Posterior vena cava (tissue), 2 donors: ENCODE measurements at places on chromosomes 2 and 18. TPM values are rescaled to one million over a fixed set of nuclear protein-coding genes. Genes with fewer than 3 reads are reported as not detected.

The PMAIP1 gene
- total RNA-seq = not detected

DNA sequence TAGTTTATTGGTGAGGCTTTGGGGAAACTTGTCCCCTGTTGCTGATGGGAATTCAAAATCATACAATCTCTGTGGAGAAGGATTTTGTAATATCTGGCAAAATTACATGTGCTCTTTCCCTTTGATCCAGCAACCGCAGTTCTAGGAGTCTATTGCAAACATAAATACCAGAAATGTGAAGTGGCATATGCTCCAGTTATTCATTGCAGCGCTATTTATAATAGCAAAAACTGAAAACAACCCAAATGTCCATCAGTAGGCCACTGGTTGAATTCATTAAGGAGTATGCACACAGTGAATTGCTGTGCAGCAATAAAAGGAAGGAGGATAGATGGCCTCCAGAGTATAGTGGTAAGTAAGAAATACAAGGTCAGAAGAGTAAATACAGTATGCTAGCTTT is 76.5 kb downstream of the HNRNPLL start:
- DNase-seq = no peak

DNA sequence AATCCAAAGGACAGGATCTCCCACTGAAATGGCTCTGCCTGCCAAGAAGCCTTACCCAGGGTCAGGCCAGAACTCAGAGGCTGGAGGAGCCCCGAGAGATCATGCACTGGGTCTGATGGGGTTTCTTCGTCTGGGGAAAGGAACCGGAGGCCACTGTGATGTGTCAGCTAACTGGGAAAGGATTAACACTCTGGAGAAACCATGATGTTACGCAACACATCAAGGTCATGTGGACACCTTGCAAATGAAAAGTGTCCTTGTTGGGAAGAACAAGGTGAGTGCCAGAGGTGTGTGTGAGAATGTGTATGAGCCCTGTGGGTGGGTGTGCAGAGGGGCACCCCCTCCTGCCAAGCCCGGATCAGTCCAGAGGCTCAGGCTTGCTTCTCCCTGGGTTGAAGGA is 86.9 kb downstream of the CRACDL start:
- DNase-seq = no peak

- DNase-seq = no peak
These were observed 240.2 kb upstream of the SLC14A2 start for GRCh38 chr18:45374878-45375630.

DNA sequence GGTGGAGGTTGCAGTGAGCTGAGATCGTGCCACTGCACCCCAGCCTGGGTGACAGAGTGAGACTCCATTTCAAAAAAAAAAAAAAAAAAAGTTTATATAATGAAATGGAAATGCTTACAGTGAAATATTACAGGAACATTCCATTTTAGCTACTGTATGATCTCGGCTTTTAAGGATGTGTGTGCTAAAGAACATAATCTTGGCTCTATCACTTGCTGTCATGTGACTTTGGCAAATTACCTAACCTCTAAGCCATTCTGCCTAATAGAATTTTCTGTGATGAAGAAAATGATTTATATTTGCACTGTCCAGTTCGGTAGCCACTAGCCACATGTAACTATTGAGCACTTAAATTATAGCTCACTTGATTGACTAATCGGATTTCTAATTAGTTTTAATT is 36.3 kb downstream of the SMAD4 start:
- no peak for DNase-seq

The OSR1 gene
- total RNA-seq = 78.3 TPM

DNA sequence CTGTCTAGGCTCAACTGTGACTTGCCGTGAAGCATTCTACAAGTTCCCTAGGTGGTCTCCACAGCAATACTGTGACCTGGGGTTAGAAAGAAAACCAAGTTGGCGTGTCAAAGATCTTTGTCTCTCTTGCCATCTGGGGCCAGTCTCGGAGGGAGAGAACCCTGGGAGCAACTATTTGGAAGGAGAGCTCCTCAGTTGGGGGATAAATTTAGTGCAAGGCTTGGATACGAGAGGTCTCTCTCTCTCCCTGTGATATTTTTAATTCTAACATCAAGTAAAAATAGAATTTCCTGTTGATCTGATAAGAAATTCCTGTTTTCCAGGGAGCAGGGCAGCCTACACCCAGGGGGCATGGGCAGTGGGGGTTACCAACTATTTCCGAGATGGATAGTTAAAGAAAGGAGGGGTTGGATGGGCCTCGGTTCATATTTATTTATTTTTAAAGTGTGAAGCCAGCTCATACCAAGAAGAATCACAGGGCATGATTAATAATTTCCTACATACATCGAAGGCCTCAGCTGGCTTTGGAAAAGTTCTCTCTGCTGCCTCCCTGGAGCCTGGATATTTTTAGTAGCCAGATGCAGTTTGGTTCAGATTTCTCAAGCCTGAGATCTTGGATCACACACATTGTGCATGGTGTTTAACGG is 62.8 kb downstream of the EHD3 start:
- no peak for DNase-seq

The IL36A gene
- not detected for total RNA-seq

The SP110 gene
- total RNA-seq = 21.3 TPM

DNA sequence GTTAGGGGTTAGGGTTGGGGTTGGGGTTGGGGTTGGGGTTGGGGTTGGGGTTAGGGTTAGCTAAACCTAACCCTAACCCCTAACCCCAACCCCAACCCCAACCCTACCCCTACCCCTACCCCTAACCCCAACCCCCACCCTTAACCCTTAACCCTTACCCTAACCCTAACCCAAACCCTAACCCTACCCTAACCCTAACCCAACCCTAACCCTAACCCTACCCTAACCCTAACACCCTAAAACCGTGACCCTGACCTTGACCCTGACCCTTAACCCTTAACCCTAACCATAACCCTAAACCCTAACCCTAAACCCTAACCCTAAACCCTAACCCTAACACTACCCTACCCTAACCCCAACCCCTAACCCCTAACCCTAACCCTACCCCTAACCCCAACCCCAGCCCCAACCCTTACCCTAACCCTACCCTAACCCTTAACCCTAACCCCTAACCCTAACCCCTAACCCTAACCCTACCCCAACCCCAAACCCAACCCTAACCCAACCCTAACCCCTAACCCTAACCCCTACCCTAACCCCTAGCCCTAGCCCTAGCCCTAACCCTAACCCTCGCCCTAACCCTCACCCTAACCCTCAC is 24.1 kb upstream of the RABL2A start:
- DNase-seq = no peak

- peak; percentile 36 for DNase-seq
These were observed 293.0 kb upstream of the HS6ST1 start for GRCh38 chr2:128611421-128612320.

GRCh38 chr2:196801674-196802261 is 2.3 kb upstream of the GTF3C3 start:
- no peak for DNase-seq

The ABCG8 gene
- total RNA-seq = not detected

DNA sequence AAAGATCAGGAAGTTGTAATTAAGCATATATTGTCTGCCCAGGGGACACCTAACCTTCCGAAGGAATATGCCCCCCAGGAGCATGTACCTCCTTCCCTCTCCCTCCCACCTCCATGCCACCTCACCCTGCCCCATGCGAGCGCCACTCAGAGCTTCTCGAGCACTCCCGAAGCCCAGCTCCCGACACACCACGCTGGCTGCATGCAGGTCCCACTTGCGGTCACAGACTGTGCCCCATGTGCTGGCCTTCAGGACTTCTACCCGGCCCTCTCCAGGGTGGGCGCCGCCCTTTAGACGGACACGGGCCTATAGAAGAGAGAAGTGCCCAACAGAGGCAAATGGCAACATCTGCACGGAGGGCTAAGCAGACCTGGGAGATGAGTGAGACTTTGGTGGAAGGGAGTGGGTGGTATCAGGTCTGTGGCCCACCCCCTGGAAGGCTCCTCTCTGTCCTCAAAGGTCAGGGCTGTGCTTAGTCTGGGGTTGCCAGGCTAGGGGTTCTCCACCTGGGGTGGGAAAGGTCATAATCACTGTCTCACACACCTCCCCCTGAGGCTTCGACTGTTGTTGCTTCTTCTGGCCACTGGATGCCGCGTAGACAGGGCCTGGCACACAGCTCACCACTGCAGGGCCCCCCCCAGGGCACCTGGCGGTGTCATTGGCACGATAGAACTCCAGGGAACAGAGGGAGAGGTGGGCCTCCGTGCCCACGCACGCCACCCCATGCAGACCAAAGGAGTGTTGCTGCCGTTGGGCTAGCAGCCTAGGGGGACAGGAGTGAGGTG is 6.6 kb downstream of the HTRA2 start:
- no peak for DNase-seq

DNA sequence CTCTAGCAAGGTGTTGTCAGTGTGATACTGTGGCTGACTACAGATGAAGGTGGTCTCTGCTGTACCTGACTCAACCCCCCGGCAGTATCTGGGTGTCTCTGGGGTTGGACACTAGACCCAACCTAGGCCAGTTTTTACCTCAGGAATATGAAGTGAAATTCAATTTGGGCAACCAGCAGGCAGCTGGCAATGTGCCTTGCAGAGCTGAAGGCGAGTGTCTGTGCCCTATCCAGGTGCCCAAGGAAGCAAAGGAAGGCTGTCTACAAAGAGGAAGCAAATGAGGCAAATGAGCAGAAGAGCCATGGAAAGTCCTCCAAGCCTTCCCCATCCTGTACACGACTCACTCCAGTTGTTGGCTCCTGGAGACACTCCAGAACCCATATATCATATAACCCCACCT is 264.6 kb upstream of the AGAP1 start:
- DNase-seq = no peak

The OR6B2 gene
- total RNA-seq = not detected

DNA sequence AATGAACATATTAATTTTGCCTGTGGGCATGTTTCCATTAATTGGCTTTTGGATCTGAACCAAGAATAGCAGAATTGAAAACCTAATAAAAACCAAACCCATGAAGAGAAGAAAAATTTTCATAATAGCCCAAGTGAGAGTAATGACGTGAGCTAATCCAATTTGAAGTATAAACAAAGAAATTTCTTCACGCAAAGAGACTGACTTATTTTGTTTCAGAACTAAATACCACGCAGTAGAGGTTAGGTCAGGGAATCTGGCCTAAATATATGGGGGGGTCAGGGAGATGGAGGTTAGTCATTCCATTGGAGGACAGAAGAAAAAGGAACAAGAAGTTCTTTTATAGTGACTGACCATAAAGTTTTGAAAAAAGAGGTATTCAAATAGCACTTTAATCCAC is 94.1 kb upstream of the CYP1B1 start:
- DNase-seq = no peak

- no peak for DNase-seq
These were observed 84.4 kb downstream of the DPP10 start for GRCh38 chr2:114526841-114527240.

The HADHB gene
- 125 TPM for total RNA-seq
